ENCODE measurements at places on chromosomes 3 and 15. TPM values are rescaled to one million over a fixed set of nuclear protein-coding genes. Genes with fewer than 3 reads are reported as not detected.

COLQ gene
- total RNA-seq: 0.43 TPM

KCNH8 gene
- total RNA-seq: not detected

MAP1A gene
- 0.83 TPM for total RNA-seq

CCR2 gene
- not detected for total RNA-seq

LRRC2 gene
- total RNA-seq: not detected

SV2B gene
- 0.02 TPM for total RNA-seq

CRYBG3 gene
- 6.9 TPM for total RNA-seq

RYR3 gene
- total RNA-seq: 0.05 TPM

PSMA4 gene
- total RNA-seq: 413 TPM

ARL14 gene
- total RNA-seq: 1.1 TPM

TIMP4 gene
- 10.9 TPM for total RNA-seq

FILIP1L gene
- total RNA-seq: 0.45 TPM

CCDC54 gene
- not detected for total RNA-seq

SPSB4 gene
- total RNA-seq: not detected

ATP6V1A gene
- 19.6 TPM for total RNA-seq

GASK1A gene
- total RNA-seq: not detected

PARP3 gene
- 8.9 TPM for total RNA-seq

NIT2 gene
- total RNA-seq: 91.8 TPM

DNAH1 gene
- total RNA-seq: 1.1 TPM

TBC1D21 gene
- total RNA-seq: not detected

CLK3 gene
- 43.7 TPM for total RNA-seq

GPR149 gene
- not detected for total RNA-seq

CLRN1 gene
- not detected for total RNA-seq

ACKR2 gene
- total RNA-seq: 0.07 TPM

MYLK gene
- 15.6 TPM for total RNA-seq

STRA6 gene
- 63.6 TPM for total RNA-seq

MOBP gene
- not detected for total RNA-seq

HRG gene
- not detected for total RNA-seq

OR5K2 gene
- not detected for total RNA-seq

ACOX2 gene
- total RNA-seq: 9.1 TPM

TRIM42 gene
- not detected for total RNA-seq

TF gene
- 0.51 TPM for total RNA-seq

GPR87 gene
- 1.2 TPM for total RNA-seq

ADCY5 gene
- 0.38 TPM for total RNA-seq

EMC7 gene
- 121 TPM for total RNA-seq

LEKR1 gene
- 0.51 TPM for total RNA-seq

PDZRN3 gene
- not detected for total RNA-seq

SEC62 gene
- total RNA-seq: 94.6 TPM

A4GNT gene
- not detected for total RNA-seq

SEMA6D gene
- total RNA-seq: not detected

SLC28A2 gene
- total RNA-seq: not detected

VGLL4 gene
- 32.0 TPM for total RNA-seq

VEPH1 gene
- 0.10 TPM for total RNA-seq

MUSTN1 gene
- total RNA-seq: 0.52 TPM

VGLL3 gene
- total RNA-seq: 10.3 TPM

PPP1R14D gene
- total RNA-seq: 0.32 TPM

SLC51B gene
- 10.3 TPM for total RNA-seq

ZNF385D gene
- not detected for total RNA-seq

All from A549 treated with CpdA at 1 μM for 4 hours (cell line).